ENCODE measurements at places on chromosomes 1 and 21.
A peak's percentile ranks its signal among the peaks of the same experiment; 100 is the strongest.

DNA sequence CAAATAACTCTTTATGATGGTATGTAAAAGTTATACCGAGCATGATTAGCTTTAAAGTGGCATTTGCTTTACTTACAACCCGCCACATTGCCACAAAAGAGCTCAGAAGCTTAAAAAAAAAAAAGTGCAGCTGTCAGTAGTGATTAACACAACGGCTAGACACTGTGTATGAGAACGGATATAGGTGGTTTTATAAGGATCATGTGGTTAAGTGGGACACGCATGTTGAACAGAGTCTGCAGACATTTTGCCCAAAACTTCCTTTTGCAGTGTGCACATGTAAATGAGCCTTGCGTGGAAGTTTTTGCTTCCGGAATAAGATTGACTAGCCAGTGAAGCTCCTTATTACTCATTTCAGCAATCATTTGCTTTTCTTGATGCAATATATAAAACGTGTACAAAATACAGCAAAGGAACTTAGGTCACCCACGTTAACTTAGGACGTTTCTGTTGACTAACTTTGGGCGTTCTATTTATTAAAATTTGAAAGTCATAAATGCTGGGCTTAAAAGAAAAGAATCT is 58.7 kb upstream of the RGS1 start:
- no peak for DNase-seq

DNA sequence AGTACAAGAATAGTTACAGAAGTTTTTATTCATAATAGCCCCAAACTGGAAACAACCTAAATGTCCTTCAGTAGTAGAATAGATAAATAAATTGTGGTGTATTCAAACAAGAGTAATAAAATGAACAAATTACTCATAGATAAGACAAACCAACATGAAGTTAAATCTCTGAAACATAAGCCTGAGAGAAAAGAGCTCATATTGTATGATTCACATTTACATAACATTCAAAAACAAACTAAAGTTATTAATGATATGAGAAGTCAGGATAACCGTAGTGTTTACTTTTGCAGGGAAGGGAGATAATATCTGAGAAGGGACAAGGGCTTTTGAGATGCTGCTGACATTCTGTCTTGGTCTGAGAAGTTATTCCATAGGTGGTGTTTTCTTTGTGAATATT is 13.5 kb downstream of the STPG1 start:
- DNase-seq: no peak

GRCh38 chr1:167056529-167057231 is 33.5 kb downstream of the GPA33 start:
- peak; percentile 91 for DNase-seq

DNA sequence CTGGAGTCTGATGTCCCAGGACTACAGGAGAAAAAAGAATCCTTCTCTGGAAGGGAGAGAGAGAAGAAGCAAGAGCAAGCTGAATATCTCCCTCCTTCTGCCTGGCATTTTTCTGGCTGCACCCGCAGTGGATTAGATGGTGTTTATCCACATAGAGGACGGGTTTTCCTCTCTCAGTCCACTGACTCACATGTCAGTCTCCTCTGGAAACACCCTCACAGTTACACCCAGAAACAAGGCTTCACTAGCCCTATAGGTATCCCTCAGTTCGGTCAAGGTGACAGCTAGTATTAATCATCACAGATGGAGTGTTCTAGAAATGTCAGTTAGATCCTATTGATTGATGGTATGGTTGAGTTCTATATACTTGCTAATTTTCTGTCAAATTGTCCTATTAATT is 87.9 kb downstream of the RHOU start:
- DNase-seq: no peak

DNA sequence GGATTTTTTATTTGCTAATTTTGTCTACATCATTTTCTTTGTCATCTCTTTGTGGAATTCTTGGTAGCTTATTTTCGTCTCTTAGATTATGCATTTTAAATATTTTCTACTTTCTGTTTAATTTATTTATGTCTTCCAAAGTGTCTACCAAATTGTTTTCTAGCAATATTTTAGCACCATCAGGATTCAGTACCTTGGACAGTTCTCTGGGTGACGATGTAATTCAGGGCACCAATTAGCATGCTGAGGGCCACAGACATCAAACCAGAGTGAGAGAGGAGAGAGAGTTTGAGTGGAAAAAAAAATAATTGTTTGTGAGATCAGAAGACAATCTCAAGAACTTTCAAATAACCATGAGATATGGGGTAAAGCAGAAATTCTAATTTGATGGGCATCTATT is 169.8 kb upstream of the CXADR start:
- DNase-seq: no peak

- DNase-seq: no peak
These were observed 248.3 kb upstream of the NEGR1 start for GRCh38 chr1:72530646-72531045.

DNA sequence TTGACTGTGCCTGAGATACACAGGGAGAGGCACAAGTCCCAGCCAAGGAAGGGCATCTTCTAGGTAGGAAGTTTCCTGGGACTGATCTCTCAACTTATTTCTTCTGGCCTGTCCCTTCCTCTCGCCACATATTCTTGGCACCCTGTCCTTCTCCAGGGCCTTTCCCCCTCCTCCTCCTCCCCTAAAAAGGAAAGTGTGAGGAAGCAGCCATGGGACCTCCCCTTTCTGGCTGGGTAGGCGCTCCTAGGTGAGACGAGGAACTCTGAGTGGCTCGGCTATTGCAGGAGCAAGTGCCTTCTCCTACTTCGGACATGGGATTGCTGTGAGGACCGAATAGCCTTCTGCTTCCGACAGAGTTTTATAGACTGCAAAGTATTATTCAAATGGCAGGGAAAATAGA is 15.5 kb upstream of the MTARC2 start:
- no peak for DNase-seq

DNA sequence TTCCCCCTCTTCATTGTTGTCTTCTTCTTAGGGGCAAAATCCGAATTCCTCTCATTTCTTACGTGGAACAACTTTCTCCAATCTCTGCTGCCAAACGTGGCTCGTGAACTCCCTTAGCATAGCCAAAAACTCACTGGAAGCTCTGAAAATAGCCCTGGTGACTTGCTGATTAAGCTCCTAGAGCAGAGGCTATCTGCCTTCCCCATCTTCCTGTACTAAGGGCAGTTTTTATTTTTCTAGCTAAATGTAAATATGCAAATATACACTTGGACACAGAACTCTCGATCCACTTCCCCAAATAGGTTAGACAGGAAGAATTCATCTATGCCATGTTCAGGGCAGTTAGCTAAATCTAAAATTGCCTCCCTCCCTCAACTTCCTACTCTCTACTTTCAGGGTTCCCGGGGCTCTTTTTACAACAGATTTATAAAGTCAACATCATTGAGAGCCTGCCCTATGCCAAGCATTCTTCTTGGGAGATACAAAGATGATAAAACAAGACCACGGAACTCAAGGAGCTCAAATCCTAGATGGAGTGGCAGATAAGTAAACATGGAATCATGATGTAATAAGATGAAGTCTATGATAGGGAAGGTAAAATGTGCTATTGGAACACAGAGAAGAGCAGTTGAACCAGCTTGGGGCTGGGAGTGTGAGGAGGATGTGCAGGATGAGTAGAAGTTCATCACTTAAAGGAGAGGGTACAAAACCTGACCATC is 59.4 kb upstream of the FMOD start:
- DNase-seq: no peak

DNA sequence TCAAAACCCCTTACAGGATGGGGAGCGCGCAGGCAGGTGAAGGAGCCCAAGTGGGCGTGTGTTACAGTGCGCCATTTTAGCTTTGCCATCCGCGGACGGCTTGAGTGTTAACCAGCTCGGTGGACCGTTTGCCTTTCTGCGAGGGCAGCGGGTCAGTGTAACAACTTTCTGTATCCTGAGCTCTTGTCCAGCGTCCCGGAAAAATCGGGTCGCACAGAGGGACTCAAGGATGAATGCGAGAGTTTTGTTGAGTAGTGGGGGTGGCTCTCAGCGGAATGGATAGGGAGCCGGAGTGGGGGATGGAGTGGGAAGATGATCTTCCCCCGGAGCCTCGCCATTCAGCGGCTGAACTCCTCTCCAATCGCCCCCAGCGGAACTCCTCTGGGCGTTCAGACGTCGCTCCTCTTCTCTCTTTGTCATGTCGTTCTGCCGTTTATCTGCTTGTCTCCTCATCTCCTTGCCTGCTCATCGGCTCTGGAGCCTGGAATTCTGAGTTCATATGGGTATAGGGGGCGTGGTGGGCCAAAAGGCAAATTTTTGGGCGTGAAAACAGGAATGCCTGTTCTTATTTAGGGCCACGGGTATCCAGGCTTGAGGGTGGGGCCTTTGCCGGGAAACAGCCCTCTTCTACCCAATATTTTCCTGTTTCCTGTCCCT is 295.4 kb downstream of the CTH start:
- no peak for DNase-seq

GRCh38 chr1:59750328-59751003 is 64.3 kb upstream of the HOOK1 start:
- no peak for DNase-seq

DNA sequence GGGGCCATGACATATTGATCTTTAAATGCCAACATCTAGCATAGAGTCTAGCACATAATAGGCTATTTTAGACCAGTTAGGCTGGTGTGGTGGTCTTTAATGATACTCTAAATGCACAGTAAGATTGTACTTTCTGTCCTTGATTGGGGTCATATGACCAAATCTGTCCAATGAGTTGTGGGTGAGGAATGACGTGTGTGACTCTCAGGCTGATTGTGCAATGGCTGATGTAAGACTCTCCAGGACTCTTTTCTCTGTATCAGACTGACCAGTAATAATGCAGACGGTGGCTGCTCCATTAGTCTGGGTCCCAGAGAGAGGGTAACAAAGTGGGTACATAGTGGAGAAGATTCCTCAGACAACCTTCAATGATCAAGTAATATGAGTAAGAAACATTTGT is 541.6 kb upstream of the CAMK1G start:
- DNase-seq: no peak

GRCh38 chr1:18093193-18093592 is 14.4 kb upstream of the IGSF21 start:
- DNase-seq: no peak

DNA sequence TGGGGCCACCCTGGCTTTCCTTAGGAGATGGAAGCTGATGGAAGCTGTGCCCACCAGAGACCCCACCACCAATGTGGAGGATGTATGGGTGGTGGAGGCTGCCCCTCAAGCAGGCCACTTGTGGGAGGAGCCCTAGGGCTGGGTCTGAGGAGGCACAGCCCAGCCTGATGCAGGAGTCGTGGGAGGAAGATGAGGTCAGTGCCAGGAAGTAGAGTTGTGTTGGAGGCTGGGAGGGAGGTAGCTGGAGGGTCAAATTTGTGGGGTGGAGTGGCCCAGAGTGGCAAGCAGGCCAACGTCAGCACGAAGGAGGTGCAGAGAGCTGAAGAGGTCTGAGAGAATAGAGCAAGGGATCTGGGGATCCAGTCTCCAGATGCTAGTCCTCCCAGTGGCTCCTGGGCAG is 119.0 kb upstream of the USP24 start:
- DNase-seq: no peak

DNA sequence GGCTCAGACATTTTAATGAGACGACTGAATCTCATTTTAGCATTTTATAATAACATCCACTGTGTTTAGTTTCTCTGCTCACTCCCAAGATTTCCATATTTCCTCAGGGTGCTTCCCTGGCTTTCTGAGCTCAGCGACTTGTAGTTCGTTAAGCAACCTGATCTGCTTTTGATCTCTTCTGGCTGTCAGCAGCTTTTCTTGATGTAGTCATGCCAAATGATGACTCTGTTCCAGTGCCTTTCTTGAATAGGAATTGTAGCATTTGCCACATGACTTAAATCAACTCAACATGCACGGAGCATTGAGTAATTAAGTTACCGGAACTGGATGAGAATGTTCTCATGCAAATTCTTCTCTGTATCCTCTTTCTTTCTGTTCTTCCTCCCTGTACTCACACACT is 246.1 kb downstream of the FMN2 start:
- no peak for DNase-seq

DNA sequence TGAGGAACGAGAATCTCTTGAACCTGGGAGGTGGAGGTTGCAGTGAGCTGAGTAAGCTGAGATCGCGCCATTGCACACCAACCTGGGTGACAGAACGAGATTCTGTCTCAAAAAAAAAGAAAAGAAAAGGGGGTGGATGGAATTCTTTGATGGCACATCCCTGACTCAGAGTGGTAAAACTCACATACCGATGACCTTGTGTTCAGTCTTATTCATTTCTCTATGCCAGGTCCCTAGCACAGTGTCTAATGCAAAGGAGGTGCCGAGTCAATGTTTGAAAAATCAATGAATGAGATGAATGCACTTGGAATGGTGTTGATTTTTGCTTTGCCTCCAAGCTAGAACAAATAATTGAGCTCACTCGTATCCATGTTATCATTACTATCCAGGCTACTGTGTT is 18.5 kb upstream of the FAM20B start:
- no peak for DNase-seq

- DNase-seq: no peak
These were observed 54.3 kb upstream of the TRAPPC10 start for GRCh38 chr21:43957611-43958362.

GRCh38 chr1:170932236-170932635 is 3.1 kb upstream of the MROH9 start:
- no peak for DNase-seq

GRCh38 chr1:100459358-100460114 is 78.4 kb upstream of the GPR88 start:
- peak; percentile 75 for DNase-seq

Measured in NCI-H2227 treated with DMSO at 0.1 percent for 48 hours (cell line).